ENCODE measurements at places on chromosomes 12 and 14.

DNA sequence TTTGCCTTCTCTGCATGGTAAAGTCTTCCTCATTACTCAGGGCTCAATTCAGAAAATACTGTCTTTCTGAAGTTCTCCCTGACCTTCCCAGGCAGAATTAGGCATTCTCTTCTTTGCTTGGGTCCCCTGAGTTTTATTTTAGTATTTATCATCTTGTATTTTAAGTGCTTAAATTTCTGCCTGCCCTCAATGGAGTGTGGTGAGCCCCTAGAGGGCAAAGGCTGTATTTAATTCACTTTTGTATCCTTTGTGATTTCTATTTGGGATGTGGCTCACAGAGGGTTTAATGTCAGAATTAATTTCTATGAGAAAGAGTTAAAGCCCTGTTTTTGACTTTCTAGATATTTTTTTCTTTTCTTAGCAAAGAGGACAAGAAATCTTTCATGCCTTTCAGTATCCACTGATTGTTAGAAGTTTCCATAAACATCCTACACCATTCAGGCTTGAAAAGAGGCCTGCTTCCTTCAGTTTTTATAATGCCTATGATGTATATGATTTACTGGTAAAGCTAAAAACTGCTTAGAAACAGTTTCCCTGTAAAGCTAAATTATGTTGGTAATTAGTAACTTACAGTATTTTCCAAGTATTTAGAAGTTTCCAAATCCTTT lies 55.6 kb upstream of the PTPRB start:
- DNase-seq, result peak; percentile 14

DNA sequence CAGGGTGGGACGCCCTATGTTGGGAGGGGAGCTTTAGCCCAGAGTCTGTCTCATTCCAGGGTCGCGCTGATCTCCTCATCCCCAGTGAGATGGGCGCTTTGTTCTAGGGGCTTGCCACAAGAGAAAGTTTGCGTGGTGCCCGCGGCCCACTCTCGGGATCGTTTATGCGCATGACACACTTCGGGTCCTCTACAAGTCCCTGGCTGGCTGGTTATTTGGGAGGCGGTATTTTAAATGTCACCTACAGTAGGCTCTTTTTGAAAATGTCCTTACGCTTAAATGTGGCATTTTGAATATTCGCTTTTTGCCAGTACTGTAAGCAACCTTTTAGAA lies 541 bp downstream of the GOLT1B start:
- no peak for DNase-seq

DNA sequence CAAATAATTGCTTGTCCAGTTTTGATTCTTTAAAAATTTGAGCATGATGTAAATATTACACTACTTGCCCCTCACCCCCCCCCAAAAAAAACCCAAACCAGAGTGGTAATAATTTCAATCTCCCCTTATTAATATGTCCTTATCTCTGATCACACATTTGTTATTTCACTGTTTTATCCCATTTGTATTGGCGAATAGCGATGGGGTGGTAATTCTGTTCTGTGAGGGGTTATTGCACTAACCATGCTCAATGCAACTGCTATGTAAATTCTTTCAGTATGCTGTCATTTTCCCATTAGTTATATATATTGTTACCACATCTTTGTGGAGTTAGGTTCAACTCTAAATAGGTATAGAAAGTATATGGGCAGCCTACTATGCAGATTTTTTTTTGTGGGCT lies 1.1 kb downstream of the RIMKLB start:
- DNase-seq, result no peak

GRCh38 chr12:61412201-61412600 lies 848.0 kb upstream of the USP15 start:
- peak; percentile 94 for DNase-seq

All from NCI-H510A treated with DMSO at 0.1 percent for 48 hours (cell line).